HepG2 (cell line): ENCODE measurements at places on chromosomes 4 and X. TPM values are rescaled to one million over a fixed set of nuclear protein-coding genes. Genes with fewer than 3 reads are reported as not detected.

DNA sequence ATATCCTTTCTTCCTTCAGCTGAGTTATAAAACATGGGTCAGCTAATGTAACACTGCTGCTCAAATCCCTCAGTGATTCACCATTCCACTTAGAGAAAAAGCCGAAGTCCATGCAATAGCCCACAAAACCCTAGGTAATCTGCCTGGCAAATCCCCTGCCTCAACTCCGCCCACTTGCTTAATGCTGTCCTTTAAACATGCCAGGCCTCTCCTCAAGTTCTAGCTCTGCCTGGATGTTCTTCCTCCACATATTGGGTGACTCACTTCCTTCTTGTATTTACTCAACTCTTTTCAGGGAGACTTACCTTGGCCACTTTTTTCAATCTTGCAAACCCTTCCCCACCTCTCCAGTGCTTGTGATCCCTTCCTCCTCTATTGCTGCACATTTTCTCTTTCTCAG lies 89.8 kb downstream of the EMCN start:
- H3K36me3 ChIP-seq, result no peaks in the 10 kb centered on the region
- H3K27ac ChIP-seq, result no peak overlapping the region
- H3K27me3 ChIP-seq, result no peaks in the 10 kb centered on the region
- no peak for DNase-seq
- no peak overlapping the region for H3K4me3 ChIP-seq

DNA sequence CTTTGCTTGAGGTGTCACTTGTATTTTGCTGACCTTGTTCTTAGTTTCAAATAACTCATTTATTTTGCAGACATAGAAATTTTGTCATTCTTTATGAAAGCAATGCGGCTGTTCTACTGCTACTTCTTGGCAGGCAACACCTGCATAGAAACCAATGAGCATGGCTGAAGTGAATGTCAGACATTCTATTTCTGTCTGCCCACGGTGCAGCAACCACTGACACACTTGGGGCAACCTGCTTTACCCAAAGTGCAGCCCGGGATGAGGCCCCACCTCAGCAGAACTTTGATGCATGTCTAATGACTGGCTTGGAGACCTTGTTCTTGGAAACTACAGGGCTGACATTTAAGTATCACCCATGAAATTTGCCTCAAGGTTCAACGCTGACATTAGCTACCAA lies 93.6 kb downstream of the RBM47 start:
- no peaks in the 10 kb centered on the region for H3K27me3 ChIP-seq
- DNase-seq, result no peak
- peaks cover 3% of the 10 kb centered on the region for H3K4me1 ChIP-seq
- H3K27ac ChIP-seq, result no peak overlapping the region
- no peaks in the 10 kb centered on the region for H3K36me3 ChIP-seq

DNA sequence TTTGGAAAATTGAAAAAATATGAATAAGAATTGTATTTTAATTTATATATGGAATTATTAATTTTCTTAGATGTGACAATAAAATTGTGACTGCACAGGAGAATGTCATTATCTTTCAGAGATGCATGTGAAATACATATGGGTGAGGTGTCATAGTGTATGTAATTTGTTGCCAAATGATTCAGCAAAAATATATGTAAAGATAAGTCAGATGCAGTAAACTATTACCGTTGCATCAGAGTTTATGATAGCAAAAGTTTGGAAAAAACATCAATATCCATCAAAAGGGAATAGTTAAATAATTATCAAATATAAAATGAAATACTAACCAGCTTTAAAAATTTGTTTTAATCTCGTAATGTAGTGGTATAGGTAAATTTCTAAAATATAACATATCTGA lies 10.4 kb upstream of the SLC7A11 start:
- no peak overlapping the region for H3K27ac ChIP-seq
- no peak for DNase-seq
- no peak overlapping the region for H3K4me3 ChIP-seq
- no peaks in the 10 kb centered on the region for H3K36me3 ChIP-seq

- no peaks in the 10 kb centered on the region for H3K27me3 ChIP-seq
- no peak overlapping the region for H3K27ac ChIP-seq
- H3K4me1 ChIP-seq, result no peaks in the 10 kb centered on the region
- no peak overlapping the region for H3K4me3 ChIP-seq
- no peak for DNase-seq
These were observed 224.9 kb upstream of the PCDH7 start for GRCh38 chr4:30495251-30495650.

DNA sequence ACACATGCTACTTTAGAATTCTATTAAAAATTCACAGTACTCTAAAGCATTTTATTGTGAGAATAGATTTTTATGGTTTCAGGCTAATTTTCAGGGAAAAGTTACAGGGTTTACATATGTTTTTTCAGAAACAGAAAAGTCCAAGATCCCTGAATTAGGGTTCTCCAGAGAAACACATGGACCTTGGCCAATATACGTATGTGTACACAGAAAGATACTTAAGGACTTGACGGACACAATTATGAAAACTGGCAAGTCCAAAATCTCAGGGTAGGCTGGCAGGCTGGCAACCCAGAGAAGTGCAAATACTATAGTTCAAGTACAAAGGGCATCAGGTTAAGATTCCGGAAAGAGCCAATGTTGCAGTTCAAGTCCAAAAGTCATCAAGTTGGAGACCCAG lies 1897.8 kb upstream of the PCDH10 start:
- H3K27ac ChIP-seq, result no peak overlapping the region
- no peaks in the 10 kb centered on the region for H3K27me3 ChIP-seq
- no peaks in the 10 kb centered on the region for H3K4me1 ChIP-seq

- no peak for DNase-seq
- no peaks in the 10 kb centered on the region for H3K27me3 ChIP-seq
- no peak overlapping the region for H3K4me3 ChIP-seq
- H3K4me1 ChIP-seq, result no peaks in the 10 kb centered on the region
These were observed 6.0 kb upstream of the NEXMIF start for GRCh38 chrX:74931214-74931613.

DNA sequence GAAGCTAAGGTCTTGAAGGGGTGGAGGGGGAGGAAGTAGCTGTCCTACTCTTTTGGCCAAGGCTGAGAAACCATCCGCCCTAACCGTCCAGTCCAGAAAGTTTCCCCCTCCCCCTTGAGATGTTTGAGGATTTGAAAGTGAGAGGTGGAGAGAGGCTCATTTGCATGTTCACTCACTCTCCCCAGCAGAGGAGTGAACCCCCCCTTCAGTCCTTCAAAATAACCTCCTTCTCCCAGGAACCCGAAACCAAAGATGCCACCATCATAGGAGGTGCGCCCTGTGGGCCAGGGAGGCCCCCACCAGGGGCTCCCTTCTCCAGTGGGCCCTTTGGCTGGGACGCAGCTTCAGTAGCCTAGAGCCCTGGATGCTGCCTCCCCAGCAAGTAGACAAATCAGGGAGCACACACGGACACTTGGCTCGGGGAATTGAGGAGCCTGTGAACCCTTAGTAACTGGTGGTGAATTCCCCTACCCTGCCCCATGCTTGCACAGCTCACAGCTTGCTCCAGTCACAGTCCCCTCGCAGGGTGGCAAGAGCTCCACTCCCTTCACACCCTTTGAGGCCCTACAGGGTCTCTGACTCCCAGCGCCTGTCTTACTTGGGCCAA lies 25.6 kb downstream of the ELF4 start:
- no peaks in the 10 kb centered on the region for H3K27me3 ChIP-seq
- no peaks in the 10 kb centered on the region for H3K36me3 ChIP-seq
- no peak overlapping the region for H3K4me3 ChIP-seq
- H3K27ac ChIP-seq, result no peak overlapping the region
- no peak for DNase-seq

DNA sequence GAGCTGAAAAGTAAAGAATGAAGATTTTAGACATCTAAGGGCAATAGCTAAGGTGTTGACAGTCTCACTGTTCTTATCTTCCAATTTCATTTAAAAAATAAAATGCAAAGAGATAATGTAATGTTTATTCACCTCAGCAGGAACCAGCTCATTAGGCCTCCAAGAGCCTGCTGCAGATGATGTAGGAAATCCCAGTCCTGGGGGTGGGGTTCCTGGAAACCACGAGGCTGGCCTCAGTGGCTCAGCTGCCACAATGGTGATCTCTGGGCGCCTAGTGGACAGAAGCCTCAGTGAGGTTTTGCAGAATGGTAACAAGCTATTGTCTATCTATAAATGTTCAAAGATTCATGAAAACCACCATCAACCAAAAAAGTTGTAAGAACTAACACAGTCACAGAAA lies 77.3 kb downstream of the RPS3A start:
- no peaks in the 10 kb centered on the region for H3K27me3 ChIP-seq
- no peak overlapping the region for H3K4me3 ChIP-seq
- no peak overlapping the region for H3K27ac ChIP-seq

DNA sequence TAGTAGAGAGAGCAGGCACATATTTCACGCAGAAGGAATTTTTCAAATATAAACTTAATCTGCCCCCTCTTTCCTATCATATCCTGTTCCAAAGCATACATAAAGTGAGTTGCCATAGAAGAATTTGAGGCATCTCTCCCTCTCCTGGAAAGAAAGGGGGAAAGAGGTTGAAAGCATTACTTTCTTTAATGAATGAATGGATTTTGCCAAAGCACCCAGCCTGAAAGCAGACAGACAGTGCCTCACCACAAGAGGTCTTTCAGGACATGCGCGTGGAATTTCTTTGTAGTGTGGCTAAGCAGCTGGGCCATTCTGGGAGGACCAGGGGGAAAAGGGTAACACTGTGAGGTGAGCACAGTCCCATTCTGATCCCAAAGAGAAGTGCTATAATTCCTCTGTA lies 651.4 kb downstream of the IQCM start:
- no peak for DNase-seq
- H3K4me3 ChIP-seq, result no peak overlapping the region
- H3K4me1 ChIP-seq, result no peaks in the 10 kb centered on the region
- H3K27ac ChIP-seq, result no peak overlapping the region
- H3K27me3 ChIP-seq, result no peaks in the 10 kb centered on the region

Gene RBM46
- total RNA-seq, result not detected in 2 replicates

Gene SYTL5
- not detected in 2 replicates for total RNA-seq

Gene FGB
- total RNA-seq, result 408 and 784 TPM in 2 replicates

Gene SYN1
- not detected in 2 replicates for total RNA-seq

Gene IGSF1
- total RNA-seq, result 24.8 and 58.7 TPM in 2 replicates
